NCI-H1092 treated with DMSO at 0.1 percent for 48 hours (cell line): ENCODE measurements at places on chromosomes 3 and 15.

DNA sequence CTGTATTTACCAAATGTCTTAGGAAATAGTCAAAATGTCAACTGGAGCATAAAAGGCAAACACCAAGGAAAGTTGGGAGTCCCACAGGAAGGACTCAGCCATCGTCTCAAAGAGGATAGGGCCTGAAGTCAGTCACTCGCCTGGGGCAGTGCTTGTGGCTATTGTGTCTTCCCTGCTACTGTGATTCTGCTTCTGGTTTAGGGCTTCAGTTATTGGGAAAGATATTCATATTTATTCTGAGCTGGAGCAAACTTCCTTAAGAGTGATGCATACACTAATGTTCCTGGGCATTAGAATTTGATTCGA is 118.1 kb downstream of the EDEM1 start:
- no peak for DNase-seq

- DNase-seq = no peak
Observed at GRCh38 chr3:42685891-42686820, 819 bp downstream of the KLHL40 start.

- DNase-seq = no peak
Observed at GRCh38 chr15:77001351-77001750, 6.4 kb downstream of the PSTPIP1 start.

DNA sequence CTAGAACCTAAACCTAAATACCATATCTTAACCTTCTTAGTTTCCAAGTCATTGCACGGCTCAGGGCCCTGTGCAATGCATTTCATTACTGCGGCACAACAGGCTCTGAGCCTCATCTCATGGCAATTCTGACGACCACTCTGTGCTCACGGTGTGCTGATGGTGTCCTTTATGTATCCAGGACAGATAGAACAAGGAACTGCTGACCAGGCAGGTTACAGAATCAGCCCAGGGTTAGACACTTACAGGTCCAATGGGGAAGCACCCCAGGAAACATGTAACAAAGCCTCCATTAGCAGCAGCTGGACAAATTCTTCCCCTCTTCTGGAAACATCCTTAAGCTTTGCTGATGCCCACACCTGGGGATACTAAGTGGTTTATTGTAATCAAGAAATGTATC is 91.9 kb upstream of the NSMCE3 start:
- no peak for DNase-seq

- no peak for DNase-seq
Observed at GRCh38 chr3:50609763-50610085, 1.9 kb downstream of the CISH start.

DNA sequence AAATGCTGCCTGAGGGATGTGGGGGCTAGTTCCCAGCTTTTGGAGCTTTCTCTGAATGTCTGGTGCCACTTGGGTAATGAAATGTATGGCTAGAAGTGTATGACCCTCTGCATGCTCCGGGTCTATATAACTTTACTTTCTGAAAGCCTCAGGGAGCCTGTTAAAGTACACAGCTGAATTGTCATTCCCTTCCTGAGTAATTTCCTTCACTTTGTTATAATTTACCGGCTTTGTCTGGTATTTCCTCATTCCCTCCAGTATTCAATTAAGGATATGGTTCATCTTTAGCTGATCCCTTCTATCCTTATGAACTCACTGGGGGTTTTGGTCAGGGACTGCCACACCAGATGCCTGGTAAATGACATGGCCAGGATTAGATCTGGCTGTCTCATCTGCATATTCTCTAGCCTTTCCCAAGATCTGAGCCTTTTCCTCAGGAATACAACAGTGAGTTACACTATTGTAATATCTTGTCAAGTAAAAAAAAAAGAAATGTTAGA is 620.3 kb downstream of the ZPLD1 start:
- DNase-seq = no peak

DNA sequence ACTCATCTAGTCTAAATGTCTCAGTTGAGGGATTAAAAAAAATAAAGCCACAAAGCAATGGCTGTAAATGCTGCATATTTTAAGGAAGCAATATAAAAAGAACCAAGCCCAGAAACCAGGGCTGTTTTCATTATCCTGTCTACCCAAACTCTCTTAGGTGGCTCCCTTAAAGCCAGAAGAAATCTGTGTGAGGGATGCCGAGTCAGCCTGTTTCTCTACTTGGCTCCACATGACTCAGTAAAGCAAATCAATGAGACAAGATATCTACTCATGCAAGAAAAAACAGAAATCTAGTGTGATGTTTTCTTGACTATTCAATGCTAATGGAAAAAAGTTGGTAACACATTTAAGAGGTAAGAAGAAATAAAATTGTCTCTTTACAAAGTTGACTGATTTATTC is 296.2 kb downstream of the ZBTB20 start:
- no peak for DNase-seq

DNA sequence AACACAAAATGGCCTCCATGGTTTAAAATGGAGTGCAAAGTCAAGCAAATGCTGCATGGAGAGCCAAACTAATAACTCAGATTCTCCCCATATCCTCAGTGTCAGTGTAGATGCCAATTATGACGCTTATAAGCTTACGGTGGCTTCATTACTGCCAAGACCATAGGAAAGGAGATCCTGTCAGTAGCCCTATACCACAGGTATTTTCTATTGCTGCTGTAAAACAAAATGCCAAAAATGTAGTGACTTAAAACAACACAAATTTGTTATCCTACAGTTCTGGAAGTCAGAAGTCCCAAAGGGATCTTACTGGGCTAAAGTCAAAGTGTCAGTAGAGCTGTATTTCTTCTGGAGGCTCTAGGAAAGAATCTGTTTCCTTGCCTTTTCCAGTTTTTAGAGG is 149.8 kb upstream of the GBE1 start:
- no peak for DNase-seq

- no peak for DNase-seq
Observed at GRCh38 chr15:69298697-69299441, at the start of gene PAQR5. Gene PAQR5, plus strand, starts transcription at chr15:69298912. Its CDS starts 61,169 bp downstream, at chr15:69360081.

- no peak for DNase-seq
Observed at GRCh38 chr3:24428481-24428880, 66.2 kb downstream of the THRB start.

DNA sequence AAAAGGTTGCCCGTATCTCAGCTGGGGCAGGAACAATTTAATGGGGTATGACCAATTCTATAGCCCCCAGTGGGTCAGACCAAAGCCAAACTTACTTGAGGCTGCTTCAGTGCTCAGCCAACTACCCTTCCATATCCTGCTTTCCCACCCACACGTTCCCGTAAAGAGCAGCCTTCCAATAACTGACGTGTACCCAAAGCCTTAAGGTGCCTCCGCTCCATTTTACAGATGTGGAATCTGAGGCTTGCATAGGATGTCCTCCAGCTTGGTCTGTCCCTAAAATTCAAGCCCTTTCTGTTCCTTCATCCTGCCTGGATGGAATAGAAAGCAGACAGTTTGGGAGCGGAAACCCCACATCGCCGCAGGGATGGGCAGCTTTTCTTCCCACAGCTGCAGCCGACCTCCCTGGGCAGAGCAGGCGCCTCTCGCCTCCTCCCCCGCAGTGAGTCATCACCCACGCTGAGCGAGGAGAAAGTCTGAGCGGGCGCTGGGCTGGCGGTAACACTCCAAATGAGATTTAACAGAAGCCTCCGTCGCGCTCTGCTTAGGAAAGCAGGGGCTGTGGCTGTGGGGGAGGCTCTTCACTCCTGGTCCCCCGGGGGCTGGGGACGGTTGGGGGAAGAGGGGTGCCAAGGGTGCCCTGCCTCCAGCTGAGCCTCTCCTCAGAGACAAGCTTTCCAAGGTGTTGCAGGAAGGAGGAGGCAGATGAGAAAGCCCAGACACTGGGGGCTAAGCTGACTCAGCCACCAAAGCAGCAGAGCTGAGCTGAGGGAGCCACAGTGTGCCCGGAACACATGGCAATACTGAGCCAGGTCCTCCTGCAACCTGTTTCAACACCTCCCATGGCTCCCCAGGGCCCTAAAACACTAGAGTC is 57.8 kb upstream of the HRH1 start:
- DNase-seq = no peak

DNA sequence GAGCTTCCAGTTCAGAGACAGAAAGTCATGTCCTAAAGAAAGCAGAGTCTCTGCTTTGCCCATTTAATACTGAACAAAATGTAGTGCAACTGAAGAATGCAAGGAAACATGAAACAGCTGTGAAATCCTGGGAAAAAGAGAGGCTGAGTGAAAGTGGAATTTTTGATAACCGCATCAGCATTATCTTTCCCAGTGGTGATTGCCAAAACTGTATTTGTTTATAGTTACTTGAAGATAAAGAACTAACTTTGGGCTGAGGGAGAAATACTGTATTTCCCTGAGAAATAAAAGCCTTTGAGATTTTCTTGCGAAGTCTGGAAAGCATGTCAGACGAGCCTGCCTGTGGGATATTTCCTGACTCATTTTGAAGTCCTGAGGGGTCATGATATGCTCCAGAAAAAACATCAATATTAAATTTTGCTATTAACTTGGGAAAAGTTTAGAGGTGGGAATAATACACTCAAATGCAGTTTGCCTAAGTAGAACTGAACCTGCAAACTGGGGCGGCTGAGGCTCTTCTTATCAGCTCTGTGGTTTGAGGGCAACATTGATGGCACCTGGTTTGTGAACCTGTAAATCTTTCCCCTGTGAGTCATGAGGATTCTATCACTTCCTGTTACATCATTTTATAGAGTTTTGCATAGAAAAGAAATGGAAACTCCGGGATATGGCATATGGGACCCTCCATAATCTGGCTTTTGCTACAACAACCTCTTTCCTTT is 855.3 kb downstream of the MCTP2 start:
- DNase-seq = no peak

- no peak for DNase-seq
Observed at GRCh38 chr15:67907184-67907723, 67.4 kb upstream of the RNU6-1 start.
